ENCODE measurements at places on chromosomes 2 and 18.

GRCh38 chr2:37641582-37642171 is 29.8 kb downstream of the CDC42EP3 start:
- no peak for DNase-seq

GRCh38 chr2:98936353-98937351 is 627 bp upstream of the CRACDL start:
- DNase-seq = no peak

GRCh38 chr2:34307636-34308035 is 708.5 kb upstream of the FAM98A start:
- no peak for DNase-seq

GRCh38 chr18:49321797-49322461 is 138.5 kb downstream of the DYM start:
- no peak for DNase-seq

- no peak for DNase-seq
Observed at GRCh38 chr2:98554116-98554861, 54.0 kb downstream of the COA5 start.

DNA sequence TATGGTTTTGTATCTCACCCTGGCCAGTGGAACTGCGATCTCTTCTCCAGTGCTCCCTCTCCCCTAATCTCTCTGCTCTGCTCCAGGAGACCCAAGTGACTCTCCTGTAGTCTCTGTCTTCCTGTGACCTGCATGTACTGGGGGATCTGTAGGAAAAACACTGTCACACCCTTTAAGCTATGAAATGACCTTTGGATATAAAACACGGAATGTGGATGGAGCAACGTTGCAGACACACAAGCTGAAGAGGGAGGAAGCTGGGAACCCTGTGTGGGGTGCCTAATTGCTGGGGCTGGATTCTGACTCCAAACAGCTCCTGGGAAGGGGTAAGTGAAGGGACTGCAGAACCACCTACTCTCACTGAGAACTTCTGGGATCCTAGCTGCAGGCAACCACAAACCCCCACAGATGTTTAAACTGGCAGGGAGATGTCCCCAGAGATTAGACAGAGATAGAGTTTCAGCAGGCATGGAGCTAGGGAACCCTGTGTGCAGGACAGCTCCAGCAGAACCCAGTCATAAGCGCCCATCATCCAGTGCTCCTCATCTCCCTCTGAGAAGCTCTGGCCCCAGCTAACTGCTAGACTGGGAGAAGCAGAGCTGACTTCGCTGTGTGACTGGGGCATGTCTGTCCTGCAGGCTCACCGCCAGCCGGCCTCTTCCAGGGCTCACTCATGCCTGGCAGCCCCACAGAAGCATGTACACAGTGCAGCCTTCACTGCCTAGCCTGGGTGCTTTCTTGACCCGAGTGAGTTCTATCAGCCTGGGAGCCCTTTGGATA is 482.7 kb upstream of the SETBP1 start:
- DNase-seq = no peak

DNA sequence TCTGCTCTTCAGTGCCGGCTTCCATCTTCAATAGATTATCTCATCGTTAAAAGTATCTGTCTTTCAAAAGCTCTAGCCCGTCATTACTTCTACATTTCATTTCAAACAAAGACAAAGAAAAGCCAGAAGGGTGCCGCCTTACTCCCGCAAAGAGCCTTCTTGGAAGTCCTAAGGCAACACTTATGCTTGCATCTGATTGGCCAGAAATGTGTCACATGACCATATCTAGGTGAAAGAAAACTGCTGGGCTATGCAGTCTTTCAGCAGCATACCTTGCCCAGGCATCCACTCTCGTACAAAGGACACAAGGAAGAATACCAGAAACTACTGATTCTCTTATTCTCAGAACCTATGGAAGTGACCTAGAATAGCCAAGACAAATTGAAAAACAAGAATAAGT is 217.1 kb upstream of the SLC35G4 start:
- no peak for DNase-seq

- no peak for DNase-seq
Observed at GRCh38 chr2:166140475-166140874, 12.7 kb upstream of the SCN1A start.

- no peak for DNase-seq
Observed at GRCh38 chr2:194556629-194557028, 1100.4 kb upstream of the SLC39A10 start.

GRCh38 chr18:8754995-8755960 is 49.9 kb downstream of the MTCL1 start:
- peak; percentile 31 for DNase-seq

DNA sequence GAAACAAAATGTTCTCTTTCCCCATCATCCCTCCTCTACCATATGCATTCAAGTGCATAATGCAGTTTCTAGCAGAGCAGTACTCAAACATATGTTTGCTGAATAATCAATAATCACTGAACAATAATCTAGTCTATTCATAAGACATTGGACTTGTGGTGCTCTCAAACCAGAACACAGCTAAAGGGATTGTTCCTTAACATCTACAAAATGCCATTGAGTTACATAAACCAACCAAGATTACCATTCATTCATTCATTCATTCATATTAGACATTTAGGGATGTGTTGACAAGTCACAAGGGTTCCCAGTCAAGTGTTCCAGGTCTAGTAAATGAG is 3.9 kb downstream of the CLHC1 start:
- DNase-seq = no peak

DNA sequence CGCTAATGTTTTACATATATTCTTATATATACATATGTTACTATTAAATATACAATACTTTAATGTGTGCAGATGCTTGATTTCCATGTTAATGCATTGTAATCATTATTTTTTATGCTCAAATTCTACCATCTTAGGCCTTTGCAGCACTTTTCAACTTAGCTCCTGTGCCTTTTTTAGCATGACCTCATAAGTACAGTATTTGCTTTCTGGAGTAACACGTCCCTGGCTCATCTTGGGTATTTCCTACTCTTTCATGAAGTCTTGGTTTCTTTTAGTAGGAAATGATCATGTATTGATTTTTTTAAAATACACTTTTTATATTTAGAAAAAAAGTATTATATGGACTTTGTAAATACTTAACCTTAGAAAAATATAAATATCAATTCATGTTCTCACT is 36.5 kb downstream of the CAB39 start:
- no peak for DNase-seq

DNA sequence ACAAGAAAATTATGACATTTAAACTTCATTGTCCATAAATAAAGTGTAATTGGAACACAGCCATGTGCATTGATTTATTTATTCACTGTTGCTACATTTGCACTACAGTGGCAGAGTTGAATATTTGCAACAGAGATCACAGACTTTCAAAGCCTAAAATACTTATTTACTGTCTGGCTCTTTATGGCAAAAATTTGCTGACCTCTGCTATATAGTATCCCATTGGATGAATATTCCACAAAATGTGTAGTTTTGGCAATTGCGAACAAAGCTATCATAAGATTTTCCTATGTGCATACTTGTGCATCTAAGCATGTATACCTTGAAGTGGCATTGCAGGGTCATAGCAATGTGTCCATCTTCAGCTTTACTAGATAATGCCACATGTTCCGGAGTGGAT is 32.1 kb downstream of the CCDC85A start:
- no peak for DNase-seq

- no peak for DNase-seq
Observed at GRCh38 chr2:231379266-231380215, 16.0 kb upstream of the B3GNT7 start.

- no peak for DNase-seq
Observed at GRCh38 chr2:97979904-97980303, 15.8 kb downstream of the TMEM131 start.

- DNase-seq = peak; percentile 9
Observed at GRCh38 chr2:28751956-28752630, 463 bp downstream of the PPP1CB start.

- no peak for DNase-seq
Observed at GRCh38 chr2:71727562-71727961, 274.2 kb downstream of the DYSF start.

- peak; percentile 8 for DNase-seq
Observed at GRCh38 chr18:12657684-12658425, at the start of gene SPIRE1. TSS of gene SPIRE1 (minus strand) at chr18:12658107. CDS start at chr18:12657866, 241 bp downstream.

- no peak for DNase-seq
Observed at GRCh38 chr18:63789327-63789726, 14.1 kb downstream of the SERPINB7 start.

DNA sequence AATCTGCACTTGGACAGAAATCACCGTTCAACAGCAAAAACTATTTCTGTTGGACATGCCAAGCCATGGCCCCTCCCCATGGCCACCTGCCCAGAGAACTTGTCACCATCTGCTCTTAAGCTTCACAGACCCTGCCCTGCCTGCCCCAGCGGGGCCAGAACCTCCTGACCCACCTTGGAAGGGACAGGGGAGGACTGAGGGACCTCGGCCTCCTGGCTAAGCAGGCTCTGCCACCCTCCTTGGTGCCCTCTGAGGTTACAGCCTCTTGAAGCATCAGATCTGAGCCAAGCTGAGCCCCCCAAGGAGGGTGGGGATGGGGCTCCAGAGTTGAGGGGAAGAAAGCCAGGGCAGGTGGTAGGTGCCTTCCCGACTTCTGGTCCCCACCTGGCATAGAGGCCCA is 6.5 kb downstream of the TEX261 start:
- no peak for DNase-seq

DNA sequence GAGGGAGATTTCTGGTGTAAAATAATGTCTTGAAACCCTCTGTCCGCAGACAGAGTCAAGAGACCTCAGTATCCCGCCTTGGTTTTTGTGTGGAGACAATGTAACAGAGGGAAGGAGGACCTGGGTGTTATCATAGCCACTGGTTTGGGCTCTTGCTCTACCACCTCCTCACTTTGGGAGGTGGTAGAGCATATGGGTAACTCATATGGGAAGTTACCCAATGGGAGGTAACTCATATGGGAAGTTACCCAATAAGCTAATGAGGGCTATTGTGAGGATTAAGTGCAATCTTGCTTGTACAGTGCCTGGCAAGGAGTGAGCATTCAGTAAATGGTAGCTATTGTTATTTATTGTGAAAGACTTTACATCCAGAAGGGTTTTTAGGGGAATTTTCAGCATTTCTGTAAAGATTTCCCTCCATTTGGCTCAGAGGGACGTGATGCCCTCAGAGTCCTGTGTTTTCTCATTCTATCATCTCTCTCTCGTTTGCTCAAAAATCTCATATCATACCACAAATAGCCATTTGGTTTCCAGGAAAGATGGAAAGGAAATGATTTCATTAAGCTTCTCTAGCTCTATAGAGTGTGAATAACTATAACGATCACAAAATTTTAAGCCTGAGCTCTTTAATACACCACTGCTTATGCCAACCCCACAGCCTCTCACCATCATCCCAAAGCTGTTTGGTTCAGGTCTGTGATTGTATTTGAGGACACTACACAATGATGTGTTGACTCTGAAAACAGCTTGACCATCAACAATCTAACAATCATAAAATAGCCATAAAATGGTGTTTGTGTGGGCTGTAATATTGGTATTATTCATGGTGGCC is 307.7 kb downstream of the STK39 start:
- DNase-seq = no peak

DNA sequence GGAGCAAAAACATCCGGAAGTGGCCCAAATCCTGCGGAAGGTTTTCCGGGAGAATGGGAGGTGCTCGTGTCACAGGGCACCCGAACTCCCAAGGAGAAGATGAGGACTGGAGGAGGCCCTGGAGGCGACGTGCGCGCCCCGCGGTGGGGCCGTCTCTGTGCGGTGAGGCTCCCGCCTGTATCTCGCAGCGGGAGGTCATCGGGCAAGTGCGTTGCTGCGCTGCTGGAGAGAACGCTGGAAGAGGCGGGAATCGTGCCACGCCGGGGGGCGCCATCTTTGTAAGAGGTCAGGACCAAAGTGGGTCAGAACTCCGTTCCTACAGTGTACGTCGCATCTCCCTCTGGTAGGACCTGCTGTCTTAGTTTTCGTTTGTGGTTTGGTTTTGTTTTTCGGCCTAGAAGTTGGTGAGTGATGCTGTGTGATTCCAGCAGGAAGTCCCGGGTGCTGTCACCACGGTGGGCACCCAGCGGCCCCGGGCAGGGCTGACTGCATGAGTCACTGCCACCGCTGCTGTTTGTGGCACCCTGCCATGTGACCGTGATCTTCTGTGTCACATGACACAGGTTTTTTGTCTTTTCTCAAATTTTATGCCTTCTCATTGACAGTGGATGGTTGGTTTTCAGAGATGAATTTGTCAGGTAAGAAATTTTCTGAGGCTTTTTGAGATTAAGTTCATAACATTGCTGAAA is 21.5 kb upstream of the ATP9B start:
- no peak for DNase-seq

GRCh38 chr2:833180-833579 is 117.5 kb upstream of the SNTG2 start:
- no peak for DNase-seq

DNA sequence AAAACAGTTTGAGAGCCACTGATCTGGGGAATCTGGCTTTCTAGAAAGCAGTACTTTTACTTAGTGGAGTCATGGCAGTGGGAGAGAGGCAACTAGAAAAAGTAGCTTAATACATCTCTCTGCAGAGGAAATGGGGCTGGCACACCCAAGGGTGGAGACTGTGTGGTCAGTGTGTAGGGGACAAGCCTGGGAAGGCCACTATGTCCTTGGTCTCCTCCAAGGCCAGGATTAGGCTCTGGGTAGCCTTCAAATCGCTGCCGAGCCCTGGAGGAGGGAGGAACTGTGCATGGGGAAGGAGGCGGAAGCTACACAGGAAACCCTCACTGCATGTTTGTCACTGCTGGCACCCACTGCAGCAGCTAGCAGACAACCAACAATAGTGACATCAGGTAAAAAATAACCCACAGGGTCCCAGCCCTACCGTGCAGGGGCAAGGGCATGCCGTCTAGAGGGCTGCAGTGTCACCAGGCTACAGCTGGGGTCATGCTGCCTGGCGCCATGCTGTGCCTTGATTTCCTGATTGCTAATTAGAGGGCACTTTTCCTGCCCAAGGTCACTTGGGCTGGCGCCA is 34.8 kb downstream of the LBH start:
- DNase-seq = peak; percentile 62

GRCh38 chr2:136121204-136121910 is 3.4 kb upstream of the CXCR4 start:
- no peak for DNase-seq

GRCh38 chr18:64929036-64929435 is 780.1 kb upstream of the LINC00305 start:
- DNase-seq = no peak

DNA sequence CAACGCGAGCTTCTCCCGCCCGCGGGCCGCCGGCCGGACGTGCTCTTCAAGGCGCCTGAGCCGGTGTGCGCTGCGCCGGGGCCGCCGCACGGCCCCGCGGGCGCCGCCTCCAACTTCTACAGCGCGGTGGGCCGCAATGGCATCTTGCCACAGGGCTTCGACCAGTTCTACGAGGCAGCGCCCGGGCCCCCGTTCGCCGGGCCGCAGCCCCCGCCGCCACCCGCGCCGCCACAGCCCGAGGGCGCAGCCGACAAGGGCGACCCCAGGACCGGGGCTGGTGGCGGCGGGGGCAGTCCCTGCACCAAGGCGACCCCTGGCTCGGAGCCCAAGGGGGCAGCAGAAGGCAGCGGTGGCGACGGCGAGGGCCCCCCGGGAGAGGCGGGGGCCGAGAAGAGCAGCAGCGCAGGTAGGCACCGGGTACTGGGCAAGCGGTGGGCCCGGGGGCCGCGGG is 676 bp downstream of the HOXD11 start:
- no peak for DNase-seq

DNA sequence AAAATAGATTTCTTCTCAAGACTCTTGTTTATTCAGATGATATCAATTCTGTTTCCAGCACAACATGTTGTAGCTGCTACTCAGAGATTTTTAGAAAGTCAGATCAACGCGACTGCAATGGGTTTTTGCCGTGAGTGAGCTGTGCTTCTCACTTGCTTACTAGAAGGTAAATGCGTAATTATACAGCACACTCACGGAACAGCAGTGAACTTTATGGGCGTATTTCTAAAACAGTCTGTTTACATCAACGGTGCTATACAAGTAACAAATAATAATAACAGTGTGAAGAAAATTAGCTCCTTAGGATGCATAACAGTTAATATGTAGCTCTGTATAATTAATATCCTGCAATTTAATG is 533.6 kb downstream of the RNF144A start:
- DNase-seq = no peak

Data from effector CD4-positive, alpha-beta T cell (primary cell).